ENCODE measurements at places on chromosomes 7 and 10.

DNA sequence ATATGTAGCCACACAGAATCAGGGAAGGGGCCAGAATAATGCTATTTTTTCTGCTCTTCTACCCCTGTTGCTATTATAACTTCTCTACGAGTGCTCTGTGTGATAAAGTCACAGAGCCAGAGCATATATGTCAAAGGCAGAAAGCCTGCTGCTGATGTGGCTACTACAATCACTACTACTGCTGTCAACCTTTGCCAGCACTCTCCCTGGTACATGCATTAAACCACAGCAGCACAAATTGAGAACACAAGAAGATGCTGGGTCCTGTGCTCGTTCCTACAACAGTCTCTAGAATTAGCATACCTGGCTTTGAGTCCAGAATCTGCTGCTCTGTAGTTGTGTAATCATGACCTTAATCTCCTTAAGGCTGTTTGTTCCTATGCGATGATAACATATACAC, 108.6 kb downstream of the SEMA3A start:
- DNase-seq: no peak

GRCh38 chr7:132456418-132456817, 119.9 kb downstream of the PLXNA4 start:
- no peak for DNase-seq

GRCh38 chr10:67943917-67944316, 59.5 kb downstream of the SIRT1 start:
- no peak for DNase-seq

DNA sequence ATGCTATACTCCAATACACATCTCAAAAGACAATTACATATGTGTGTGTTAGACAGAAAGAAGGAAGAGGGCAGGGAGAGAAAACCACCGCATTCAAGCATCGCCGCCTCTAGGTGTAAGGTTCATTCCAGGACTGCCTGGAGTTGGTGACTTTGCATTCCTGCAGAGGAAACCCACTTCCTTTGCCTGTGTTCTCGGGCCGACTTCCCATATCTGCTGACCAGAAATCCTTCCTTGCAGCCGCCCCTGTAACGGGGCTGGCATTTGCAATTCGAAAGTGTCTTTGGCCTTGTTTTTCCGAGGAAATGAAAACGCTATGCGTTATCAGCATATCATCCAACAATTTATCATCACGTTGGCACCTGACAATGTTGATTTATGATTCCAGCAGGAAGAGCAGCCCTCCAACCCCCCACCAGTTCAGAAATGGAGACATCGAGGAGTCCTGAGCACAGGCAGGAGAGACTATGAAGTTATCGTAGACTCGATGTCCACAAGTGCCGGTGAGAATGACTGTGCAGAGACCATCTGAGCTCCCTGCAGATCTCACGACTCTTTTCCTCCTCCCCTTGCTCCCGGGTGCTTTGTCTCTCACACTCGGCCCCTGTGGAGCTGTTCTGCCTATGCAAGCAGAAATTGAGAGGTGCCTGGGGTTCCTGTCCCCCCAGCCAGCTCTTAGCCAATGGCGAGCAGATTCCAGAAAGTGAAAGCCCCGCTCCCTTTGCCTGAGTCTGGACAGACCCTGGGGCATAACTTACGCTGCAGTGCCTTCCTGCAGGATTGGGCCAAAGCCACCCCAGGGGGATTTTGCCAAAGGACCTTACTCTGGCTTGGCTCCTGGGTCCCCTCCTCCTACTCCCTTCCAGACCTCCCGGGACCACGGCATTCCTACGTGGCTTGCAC, 68.9 kb upstream of the FOXK1 start:
- peak; percentile 15 for DNase-seq

- DNase-seq: no peak
Measured at GRCh38 chr7:22173685-22174573, 183.0 kb downstream of the RAPGEF5 start.

GRCh38 chr7:36971515-36972139, 247.3 kb upstream of the AOAH start:
- no peak for DNase-seq

DNA sequence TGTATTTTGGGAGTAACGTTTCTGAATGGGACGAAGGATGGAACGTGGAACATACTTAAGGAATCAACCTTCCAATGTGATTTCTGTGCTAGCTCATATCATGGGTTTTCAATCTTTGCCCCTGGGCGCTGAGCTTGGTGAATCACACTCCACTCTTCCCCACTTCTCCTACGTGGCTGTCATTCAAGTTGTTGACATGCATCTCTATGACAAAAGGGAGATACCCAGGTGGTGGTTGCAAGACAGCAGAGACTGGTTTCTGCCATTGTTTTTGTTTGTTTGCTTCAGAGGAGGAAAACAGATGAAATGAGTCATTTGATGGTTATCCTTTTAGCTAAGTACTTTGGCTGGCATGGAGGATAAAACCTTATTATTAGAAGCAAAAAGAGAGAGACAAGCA, 573.9 kb downstream of the GATA3 start:
- DNase-seq: no peak

DNA sequence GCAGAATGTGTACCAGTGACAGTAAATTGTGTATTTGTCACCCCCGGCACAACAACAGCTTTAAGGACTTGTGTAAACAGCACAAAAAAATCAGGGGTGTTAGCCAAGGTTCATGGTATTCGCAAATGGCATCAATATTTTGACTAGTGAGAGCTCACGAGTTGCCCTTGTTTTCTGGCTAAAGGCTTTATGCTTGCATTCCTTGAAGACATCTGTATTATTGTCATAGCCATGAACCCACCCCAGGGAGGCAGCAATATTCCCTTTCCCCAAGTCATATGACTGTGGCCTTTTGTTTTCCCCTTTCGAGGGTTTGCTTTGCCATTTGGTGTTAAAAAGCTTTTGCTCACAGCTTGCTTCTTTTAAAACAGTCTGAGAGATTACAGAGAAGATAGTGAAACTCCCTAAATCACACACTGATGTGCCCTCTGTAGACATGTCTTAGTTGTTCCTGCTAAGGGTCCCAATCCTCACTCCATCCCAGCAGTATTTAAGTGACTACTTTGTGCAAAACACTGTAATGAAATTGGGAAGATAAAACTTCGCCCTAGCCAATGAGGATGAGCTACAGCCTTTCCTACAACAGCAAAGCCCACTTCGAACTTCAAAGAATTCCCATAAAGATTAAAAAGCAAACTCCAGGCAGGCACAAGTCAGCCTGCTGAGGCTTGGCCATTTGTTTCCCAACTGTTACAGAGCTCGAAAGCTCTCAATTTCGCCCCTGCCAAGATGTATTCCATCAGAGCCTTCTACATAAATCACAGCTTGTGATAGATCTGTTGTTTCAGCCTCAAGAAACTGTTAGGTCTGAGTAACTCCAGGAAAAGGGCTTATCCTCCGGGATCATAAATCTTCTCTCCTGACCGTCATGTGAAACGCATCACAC, 172.3 kb downstream of the ADAM12 start:
- peak; percentile 10 for DNase-seq

GRCh38 chr10:17710181-17710580, 41.8 kb upstream of the TMEM236 start:
- no peak for DNase-seq

- no peak for DNase-seq
Measured at GRCh38 chr10:62512732-62513475, 138.7 kb downstream of the ZNF365 start.

- DNase-seq: no peak
Measured at GRCh38 chr7:8822595-8822994, 389.2 kb downstream of the NXPH1 start.

GRCh38 chr10:102657984-102658724, 13.9 kb downstream of the TRIM8 start:
- no peak for DNase-seq

DNA sequence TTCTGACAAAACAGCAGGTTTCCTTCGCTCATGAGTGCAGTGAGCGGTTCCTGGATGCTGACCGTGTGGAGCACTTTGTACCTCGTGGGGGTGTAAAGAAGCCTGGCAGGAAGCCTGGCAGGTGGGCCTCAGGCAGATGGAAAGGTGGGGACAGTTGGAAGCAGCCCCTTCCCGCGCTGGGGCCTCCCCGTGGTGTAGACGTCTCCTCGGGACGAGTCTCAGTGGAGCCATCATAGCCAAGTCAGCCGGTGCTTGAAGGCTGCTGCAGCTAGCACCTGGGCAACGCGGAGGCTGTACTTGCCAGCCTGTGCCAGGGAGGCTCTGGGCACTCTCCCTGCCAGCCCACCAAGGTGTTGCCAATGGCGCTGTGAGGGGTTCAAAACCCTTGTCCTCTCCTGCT, 154.5 kb downstream of the WDR37 start:
- DNase-seq: no peak

GRCh38 chr10:78664929-78665553, 403.7 kb upstream of the ZMIZ1 start:
- peak; percentile 33 for DNase-seq

GRCh38 chr10:30782537-30783461, 153.2 kb upstream of the LYZL2 start:
- DNase-seq: peak; percentile 81

DNA sequence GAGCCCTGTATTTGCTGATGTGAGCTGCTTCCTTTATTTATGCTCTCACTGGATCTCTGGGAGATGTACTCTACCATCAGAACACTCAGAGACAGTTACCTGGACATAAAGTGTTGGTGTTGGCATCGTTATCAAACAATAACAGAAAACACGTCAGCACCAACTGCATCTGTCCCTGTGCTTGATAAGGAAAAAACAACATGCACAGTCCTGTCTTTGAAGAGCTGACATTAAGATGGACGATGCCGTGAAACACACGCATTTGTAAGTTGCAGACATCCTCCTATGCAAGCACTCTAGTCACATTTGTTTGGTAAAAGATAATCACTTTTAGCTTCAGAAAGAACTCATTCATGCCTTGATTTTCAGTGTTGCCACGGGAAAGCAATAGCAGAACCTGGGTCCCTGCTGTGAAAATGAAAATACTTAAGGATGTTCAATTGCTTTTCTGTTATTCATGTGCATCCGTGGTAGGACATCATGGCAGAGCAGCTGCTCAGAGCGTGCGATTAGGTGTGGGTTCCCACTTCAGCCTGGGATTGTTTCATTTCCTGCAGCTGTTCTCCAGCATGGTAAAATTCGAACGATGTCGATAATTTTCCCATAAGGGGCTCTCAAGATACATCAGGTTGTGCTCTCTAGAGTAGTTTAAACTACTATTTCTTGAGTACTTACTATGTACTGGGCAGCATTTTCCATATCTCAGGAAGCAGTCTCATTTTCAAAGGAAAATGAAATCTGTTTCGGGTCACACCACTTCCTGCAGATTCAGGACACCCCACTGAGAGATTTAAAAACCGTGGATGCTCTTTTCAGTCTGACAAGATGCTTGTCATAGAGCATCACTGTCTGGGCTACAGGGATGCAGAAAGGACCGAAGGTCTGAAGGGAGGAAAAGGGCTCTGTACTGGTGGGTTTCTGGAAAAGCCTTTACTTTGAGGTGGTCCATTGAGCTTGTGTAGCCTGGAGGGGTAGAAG, 248.7 kb downstream of the CAMK1D start:
- DNase-seq: no peak

DNA sequence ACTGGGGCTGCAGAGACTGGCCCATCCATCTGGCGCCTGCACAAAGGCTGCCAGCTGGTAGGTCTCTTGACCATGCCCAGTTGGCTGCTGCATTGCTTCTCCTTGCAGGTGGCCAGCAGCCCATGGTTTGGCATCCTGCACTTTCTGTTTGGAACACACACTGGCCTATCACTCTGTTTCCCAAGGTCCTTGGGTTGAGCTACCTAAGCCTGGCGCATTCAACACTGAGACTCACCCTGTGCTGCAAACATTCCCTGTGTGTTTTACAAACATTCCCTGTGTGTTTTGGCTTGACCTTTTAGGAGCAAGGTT, 55.5 kb downstream of the TACR2 start:
- DNase-seq: no peak

GRCh38 chr10:9239298-9239697, 1184.8 kb downstream of the GATA3 start:
- DNase-seq: no peak

DNA sequence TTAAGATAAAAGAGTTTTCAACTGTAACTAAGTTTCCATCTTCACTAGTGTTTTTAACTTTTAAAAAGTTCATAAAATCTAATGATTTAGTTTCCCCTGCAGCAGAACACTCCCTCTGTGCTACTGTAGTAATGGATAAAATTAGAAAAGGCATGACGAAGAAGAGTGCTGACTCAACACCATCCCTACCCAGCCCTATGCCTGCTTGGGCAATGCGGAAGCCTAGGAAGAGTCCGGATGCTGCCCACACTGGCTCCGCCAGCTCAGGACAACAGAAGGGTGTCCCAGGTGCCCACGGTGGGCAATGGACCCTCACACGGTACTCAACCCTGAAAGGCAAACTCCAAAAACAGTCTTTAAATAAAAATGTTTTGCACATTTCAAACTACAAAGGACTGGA, 118.2 kb downstream of the LARP4B start:
- no peak for DNase-seq

- no peak for DNase-seq
Measured at GRCh38 chr7:117250801-117251200, 72.1 kb downstream of the WNT2 start.

GRCh38 chr7:43138710-43139109, 26.3 kb downstream of the HECW1 start:
- no peak for DNase-seq

DNA sequence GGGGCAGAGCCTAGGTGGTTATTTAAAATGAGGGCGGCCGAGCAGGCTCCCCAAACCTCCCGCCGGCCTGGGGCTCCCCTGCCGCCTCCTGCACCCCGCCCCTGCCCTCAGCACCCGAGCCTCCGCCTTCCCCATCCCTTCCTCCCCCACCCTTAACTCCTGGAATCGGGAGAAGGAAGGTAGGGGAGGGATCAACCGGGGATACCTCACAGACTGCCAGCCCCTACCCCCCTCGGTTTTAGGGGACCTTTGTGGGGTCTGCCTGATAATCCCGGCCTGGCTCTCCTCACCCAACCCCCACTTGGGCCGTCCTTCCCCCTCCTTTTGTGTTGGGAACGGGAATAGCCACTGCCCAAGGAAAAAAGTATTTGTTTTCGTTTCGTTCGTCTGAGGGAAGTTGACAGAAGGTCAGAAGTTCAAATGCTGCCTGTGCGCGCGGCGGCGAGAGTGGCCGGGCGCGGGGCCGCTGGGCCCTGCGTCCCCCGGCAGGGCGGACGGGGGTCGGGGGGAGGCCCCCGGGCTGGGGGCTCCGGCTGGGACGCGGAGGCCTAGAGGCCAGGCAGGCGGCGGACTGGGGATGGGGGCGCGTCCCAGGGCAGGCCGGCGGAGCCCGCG, 2.8 kb downstream of the SHH start:
- no peak for DNase-seq

DNA sequence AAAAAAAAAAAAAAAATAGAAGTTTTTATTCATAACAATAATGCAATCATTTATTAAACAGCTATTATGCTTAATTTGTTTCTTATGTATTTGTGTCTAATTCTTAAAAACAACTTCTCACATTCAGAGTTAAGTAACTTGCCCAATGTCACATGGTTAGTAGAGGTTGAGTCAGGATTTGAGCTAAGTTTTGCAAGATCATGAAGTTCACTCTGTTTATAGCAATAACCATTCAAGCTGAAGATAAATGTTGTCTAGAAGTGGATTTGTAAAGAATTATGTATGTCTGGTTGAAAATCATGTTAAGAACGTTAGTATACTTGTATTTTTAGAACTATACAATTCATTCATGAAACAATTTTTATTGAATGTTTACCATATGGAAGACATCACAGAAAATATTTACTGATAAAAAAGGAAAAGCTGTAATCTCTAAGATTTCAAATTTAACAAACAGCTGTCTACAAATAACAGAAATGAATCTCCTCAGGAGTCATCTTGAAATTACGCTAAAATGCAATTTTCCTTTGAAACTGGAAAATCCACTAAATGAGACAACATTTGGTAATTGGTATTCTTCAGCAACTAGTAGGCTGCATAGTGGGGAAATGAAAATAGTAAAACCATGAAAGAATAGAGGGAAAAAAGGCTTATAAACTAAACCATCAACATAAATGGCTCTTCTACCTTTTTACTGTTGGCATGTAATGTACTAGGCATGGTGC, 70.5 kb upstream of the AHR start:
- DNase-seq: peak; percentile 8
